Stimulated activated CD4-positive, alpha-beta T cell treated with anti-CD3 and anti-CD28 coated beads, Interleukin-12 subunit alpha, Interleukin-12 subunit beta, amount 100 ng/mL, for 48 hours (primary cell): ENCODE measurements at places on chromosomes 3 and 15.

DNA sequence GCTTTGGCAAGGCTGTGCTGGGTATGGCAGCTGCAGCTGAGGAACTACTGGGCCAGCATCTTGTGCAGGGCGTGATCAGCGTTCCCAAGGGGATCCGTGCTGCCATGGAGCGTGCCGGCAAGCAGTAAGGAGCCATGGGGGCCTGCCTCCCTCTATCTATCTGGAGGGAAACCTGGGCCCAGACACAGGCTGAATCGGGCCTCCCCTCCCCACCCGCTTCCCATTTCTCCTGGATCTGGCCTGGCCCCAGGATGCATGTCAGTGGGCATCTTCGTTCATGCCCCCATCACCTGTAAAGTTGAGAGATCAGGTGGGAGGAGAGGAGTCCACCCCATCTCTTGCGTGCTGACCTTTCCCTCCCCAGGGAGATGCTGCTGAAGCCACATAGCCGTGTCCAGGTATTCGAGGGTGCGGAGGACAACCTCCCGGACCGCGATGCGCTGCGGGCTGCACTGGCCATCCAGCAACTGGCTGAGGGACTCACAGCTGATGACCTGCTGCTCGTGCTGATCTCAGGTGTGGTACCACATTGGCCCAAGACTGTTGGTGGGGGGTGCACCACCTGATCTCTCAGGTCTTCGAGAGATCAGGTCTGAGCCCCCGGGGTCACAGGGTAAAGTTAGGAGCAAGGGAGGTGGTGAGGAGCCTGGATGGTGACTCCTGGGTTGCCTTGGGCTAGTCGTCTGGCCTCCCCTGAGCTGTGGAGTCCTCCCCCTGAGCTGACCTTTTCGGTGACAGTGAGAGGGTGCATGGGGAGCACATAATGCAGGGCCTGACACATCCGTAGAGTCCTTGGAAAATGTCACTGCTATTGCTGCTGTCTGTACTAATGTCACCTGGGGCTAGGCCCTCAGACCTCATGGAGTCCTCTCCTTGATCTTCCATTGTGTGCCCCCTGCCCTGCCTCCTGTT, 3.2 kb downstream of the GLYCTK start:
- DNase-seq, result no peak

- DNase-seq, result no peak
Measured at GRCh38 chr15:27535445-27536129, 563.5 kb downstream of the OCA2 start.

DNA sequence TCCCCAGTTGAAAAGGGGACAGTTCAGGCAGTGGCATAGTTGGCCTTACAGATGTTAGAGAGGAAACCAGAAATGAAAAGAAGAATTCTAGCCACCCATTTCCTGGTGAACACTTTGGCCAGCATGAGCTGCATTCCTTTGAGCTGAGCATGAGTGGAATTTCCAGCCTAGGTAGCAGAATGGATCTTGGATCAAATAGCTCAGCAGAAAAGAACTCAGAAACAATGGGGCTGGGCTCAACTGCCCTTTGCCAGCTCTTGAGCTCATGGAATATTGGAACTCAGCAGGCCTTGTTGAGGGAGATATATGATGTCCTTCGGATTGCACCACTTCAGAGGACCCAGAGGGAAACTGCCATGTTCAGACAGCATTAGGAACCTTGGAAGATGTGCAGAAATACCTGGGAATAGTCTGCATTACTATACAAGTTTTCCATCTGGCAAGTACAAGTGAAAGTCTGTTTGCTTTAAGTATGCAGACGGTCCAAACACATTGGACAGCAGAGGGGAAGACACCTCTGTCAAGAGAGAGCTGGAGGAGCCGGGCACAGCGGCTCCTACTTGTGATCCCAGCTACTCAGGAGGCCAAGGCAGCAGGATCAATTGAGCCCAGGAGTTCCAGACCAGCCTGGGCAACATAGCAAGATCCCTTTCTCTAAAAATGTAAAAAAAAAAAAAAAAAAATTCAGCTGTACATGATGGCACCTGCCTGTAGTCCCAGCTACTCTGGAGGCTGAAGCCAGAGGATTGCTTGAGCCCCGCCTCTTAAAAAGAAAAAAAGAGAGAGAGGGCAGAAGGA, 3.1 kb upstream of the CDV3 start:
- DNase-seq, result no peak

- no peak for DNase-seq
Measured at GRCh38 chr3:78912687-78913086, 855.1 kb downstream of the ROBO1 start.

- no peak for DNase-seq
Measured at GRCh38 chr3:66469220-66469640, 31.6 kb downstream of the LRIG1 start.

DNA sequence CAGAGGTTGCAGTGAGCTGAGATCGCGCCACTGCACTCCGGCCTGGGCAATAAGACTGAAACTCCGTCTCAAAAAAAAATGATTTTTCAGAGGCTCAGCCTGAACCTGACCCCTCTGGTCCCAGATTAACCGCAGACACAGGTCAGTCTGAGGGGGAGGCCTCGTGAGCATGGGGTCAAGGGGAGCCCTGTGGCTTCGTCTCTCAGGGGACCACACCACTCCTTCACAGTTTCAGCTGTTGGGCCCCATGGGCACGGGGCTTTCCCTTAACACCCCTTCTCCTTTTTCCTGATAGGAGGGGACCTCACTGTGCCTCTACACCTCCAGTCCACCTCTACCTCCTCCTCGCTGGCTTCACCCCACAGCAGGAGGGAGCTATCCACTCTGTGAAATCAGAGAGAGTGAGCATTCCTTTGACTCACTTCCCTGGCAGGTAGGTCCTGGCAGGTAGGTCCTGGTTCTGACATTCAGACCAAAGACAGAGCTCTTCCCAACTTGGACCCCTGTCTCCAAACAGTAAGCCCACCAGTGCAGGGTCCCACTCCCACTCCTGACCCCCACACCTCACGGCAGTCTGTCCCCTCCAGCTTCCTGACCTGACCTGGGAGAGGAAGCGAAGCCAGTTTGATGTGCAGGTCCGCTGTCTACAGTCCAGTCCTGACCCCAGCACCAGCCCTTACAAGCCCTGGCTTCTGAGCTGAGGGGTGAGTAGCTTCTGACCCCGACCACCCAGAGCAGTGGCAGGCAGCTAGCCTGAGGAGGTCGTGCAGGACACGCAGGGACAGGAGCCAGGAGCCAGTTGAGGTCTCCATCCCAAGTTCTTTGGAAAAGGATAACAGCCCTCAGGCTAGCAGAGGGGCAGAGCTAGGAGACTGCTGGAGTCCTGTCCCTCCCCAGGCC, 9.0 kb downstream of the RRP9 start:
- DNase-seq, result no peak

- peak; percentile 63 for DNase-seq
Measured at GRCh38 chr3:125141596-125142419, 70.7 kb downstream of the SLC12A8 start.

GRCh38 chr15:85751291-85752123, 43.2 kb downstream of the KLHL25 start:
- no peak for DNase-seq
